ENCODE measurements at places on chromosomes 5 and 9.

DNA sequence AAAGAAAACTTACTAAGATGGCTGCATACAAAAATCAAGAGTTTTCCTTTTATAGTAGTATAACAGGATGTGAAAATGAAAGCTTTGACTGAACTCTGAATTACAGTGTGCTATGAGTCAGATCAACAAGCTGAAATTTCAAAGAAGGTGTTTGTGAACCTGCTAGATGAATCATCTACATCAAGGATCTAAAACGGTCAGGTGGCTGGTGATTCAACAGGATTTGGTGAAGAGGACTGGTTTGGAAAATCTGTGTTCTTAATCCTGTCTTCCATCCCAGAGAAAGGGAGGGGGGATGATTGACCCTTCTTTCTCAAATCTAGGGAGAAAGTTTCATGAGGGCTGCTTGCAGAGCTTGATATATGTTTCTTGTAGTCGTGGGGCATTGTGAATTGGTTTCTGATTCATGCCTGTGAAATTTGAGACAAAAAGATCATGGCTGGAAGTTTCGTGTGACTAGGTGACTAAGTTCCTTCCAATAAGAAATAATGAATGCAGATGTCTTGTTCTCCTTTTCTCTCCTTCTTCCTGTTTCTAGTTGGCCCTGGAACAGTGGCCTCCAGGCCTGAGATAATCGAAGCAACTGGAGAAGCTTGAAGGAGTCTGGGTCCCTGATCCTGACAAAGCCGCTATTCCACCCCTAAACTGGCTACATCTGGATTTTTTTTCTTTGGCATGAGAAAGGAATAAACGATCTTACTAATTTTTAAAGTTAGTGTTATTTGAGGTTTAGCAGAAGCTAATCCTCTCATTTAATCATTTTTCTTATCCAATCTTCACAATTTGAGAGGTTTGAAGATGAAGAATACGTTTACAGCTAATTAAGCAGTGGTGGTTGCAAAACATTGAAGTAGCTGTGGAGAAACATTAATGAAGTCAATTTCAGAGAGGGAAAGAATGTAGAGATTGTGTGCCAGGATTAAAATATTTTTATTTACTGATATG is 67.2 kb downstream of the MRPS30 start:
- DNase-seq = peak; percentile 1

GRCh38 chr5:56649569-56649968 is 165.8 kb upstream of the MAP3K1 start:
- no peak for DNase-seq

DNA sequence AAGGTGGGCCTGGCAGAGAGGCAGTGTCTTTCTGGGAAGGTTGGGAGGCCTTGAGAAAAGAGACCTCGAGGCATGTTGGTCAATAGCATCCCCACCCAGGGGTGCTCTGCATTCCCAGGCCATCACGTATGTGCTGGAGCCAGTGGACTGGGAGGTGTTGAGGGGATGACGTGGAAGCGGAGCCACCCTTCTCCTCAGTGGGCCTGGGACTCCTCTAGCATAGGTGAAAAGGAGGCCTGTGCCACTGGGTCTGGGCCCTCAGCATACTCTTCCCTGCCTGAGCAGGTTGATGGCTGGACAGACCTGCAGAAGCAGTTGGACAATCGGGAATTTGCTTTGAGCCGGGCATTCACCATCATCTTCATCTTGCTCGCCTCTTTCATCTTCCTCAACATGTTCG is 25.5 kb downstream of the PITX1 start:
- DNase-seq = no peak

- DNase-seq = no peak
Observed at GRCh38 chr5:3835811-3836210, 240.2 kb downstream of the IRX1 start.

DNA sequence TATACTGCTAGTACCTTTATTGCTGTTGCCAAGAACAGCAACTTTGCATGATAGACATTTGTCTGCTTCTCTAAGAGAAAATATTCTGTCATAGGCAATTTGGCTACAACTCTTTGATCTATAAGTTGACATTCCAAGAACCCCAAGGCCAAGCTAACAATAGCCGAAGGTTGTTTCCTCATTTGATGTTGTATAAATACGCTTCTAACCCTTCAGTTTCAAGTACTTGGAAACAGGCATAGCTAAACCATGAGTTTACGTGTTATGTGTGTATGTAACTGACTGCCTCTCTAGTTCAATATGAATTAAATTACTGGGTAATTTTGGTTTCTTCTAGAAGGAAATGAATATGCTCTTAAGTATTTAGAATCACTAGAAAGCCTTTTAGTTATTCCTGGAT is 1034.0 kb downstream of the TLE4 start:
- no peak for DNase-seq

- DNase-seq = no peak
Observed at GRCh38 chr5:100609594-100609993, 74.4 kb downstream of the FAM174A start.

DNA sequence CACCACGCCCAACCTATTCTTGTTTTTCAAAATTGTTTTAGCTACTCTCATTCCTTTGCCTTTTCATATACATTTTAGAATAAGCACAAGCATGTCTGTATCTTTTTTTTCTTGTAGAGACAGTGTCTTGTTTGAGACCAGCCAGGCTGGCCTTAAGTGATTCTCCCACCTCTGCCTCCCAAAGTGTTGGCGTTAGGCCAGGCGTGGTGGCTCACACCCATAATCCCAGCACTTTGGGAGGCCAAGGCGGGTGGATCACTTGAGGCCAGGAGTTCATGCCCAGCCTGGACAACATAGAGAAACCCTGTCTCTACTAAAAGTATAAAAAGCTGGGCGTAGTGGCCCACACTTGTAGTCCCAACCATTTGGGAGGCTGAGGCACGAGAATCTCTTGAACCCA is 13.1 kb downstream of the RNF44 start:
- DNase-seq = no peak

GRCh38 chr9:114263853-114264510 is 58.9 kb upstream of the ORM1 start:
- no peak for DNase-seq

GRCh38 chr9:123544007-123544827 is 188.2 kb downstream of the CRB2 start:
- no peak for DNase-seq

DNA sequence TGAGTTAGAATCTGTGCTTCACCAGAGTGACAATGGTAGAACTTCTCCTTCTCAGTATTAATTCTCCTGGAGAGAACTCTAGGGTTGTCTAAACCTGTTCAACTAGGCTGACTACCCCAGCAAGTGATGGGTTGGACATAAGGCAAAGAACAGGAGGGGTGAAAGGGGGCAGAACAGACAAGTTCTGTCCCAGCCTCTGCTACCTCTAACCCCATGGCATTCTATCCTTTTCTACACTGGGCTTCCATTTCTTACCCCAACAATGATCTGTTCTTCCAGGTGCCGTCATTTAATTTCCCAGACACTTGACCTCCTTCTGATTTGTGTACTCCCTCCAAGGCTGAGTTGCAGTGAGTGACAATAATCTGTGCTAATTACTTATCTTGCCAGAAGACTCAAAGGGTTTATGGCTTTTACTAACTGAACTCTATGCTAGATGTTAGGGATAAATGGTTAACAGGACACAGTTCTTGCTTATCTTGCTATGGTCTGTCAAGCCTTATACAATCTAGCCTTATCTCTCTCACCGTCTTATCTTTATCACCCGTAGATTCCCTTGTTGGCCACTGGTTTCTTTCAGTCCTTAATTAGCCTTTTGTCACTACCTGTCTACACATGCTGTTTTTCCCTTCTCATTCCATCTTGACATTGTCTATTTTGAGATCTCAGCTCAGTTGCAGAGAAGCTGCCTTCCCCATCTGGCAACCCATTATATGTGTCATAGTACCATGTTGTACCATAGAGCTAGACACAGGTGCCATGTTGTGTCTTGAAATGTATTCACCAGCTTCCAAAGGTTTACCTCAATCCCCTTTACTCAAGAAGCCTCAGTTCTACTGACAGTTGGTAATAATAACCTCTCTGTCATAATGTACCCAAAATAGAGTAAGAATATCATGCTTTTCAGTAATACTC is 10.0 kb upstream of the MATR3 start:
- DNase-seq = no peak

GRCh38 chr5:10424124-10424731 is 17.5 kb upstream of the ROPN1L start:
- DNase-seq = no peak

DNA sequence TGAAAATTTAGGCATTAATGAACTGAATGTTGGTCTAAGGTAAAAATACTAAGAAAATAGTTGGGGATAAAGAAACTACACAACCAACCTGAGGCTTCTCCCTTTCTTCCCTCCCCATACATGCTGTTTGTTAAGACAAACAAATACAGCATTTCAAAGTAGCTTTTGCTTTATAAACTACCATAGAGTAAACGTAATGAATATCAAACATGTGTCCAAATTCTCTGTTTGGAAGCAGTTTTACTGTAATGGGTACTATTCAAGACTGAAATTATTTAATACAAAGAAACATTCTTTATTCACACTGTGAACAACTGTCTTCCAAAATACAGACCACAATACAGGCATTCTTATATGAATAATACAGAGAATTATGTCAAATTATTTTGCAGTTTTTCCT is 52.0 kb downstream of the SLC44A1 start:
- no peak for DNase-seq

GRCh38 chr5:126369995-126370731 is 53.0 kb upstream of the GRAMD2B start:
- no peak for DNase-seq

- no peak for DNase-seq
Observed at GRCh38 chr5:7467179-7467578, 71.2 kb downstream of the ADCY2 start.

DNA sequence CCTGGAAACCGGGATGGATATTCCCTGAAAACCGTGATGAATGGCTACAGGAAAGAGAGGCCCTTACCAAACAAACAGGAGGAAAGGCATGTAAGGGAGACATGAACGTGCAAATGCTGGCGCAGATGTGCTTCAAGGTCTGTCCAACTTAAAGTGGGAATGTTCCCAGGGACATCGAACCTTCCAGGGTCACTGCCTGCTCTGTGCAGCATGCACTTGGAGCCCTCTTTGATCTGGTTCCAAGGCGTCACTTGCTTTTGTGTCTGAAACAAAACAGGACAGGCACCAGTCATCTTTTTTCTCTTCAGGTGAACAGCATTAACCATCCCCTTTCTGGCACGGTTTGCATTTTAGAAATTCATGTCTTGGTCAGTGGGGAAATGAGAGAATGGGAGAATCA is 479.4 kb downstream of the RASEF start:
- DNase-seq = no peak

- no peak for DNase-seq
Observed at GRCh38 chr5:68515514-68515913, 300.0 kb downstream of the PIK3R1 start.

DNA sequence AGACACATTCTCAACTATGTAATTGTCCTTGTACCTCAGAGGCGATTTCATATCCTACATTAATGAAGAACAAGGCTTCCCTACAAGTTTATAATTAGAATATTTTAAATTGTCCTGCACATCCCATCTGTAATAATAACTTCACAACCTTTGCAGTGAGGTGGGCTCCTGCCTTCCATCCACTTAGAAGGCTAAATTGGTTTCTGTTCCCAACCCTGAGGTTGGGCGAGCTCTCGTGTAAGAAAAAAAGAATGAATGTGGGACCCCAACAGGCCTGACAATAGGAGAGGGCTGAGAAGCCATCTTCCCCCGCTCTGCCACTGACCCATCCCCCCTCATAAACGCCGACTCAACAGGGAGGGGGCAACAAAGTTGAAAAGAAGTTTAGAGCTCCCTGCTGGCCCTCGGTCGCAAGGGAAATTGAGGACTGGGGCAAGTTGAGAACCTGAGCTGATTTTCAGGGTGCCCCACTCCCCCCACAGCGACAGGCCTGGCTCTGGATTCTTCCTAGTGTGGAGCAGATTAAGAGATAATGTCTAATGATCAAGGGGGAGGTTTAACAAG is 9.4 kb downstream of the BARHL1 start:
- DNase-seq = no peak

DNA sequence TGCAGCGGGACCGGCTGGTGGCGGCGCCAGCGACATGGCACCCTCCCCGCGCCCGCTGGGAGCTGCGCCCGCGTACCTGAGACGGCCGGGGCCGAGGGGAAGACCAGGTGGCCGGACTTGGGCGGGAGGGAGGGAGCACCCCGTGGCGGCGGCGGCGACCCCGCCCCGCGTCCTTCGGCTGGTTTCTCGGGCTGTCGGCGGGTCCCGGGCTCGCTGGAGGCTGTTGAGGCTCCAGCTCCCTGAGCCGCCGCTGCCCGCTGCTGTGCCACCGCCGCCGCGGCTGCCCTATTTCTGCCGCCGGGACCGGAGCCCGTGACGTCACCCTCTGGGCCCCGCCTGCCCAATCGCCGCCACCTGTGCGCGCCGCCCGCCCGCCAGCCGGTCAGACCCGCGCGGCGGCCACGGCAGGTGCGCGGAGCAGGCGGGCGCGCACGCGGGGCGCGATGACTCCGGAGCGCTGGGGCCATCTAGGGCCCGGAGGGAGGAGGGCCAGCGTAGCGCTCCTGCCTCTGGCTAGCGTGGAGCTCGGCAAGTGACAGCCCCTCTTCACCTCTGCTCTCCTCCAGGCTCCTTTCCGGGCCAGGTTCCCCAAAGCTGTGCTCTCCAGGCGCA is at the start of gene FSTL4:
FSTL4 (minus strand) TSS at position 293 of the 612 bp plus-strand sequence.
- DNase-seq = peak; percentile 37

GRCh38 chr9:135516132-135516860 is 4.9 kb upstream of the LCN1 start:
- no peak for DNase-seq

GRCh38 chr9:40911647-40912046 is 216.8 kb downstream of the FOXD4L6 start:
- no peak for DNase-seq

DNA sequence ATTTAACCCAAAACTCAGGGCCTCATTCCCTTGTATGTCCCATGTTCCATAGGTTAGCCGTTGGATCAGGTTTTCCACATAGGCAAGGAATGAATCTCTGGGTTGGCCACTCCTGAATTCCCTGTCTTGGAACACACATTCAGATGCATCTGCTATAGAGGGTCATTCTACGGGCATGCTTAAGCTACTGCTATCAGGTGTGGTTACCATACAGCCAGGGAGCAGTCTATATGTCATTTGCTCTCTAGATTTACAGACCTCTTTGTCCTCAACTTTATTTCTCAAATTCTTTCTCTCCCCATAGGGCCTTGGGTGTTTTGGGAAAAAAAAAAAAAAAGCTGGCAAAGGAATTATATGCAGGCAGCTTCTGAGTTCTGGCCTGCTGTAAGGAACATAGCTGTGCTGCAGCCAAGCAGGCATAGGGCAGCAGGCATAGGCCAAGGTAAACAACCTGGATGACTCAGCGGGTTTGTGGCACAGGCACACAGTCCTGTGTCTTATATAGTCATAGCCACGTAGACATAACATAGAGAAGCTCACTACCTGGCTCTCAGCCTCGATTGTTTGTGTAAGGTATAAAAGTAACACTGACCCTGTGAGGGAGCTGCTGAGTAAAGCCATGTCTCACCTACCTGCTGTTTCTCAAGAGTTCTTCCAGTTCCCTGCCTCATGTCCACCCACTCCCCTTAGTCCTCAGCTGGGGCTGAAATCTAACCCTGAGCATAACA is 141.5 kb downstream of the OSTF1 start:
- DNase-seq = no peak

- DNase-seq = no peak
Observed at GRCh38 chr5:172881691-172882370, 47.8 kb downstream of the ERGIC1 start.

All from stimulated activated CD4-positive, alpha-beta T cell treated with anti-CD3 and anti-CD28 coated beads, Interleukin-1b, Interleukin-23, amount 100 ng/mL, for 4 hours (primary cell).